ENCODE measurements at places on chromosomes 12 and 14. TPM values are rescaled to one million over a fixed set of nuclear protein-coding genes. Genes with fewer than 3 reads are reported as not detected.

LTBP2 gene
- total RNA-seq: 71.0 TPM

SLCO1A2 gene
- not detected for total RNA-seq

KRT85 gene
- total RNA-seq: not detected

NGB gene
- not detected for total RNA-seq

TAS2R13 gene
- 0.85 TPM for total RNA-seq
